ENCODE measurements at places on chromosomes 1 and 21. TPM values are rescaled to one million over a fixed set of nuclear protein-coding genes. Genes with fewer than 3 reads are reported as not detected.

Gene OR6N1
- total RNA-seq = not detected

Gene TBX19
- 1.2 TPM for total RNA-seq

Gene OLIG2
- total RNA-seq = not detected

Gene HMGCS2
- not detected for total RNA-seq

Gene FCRL3
- total RNA-seq = not detected

Gene C1QB
- total RNA-seq = not detected

Gene BSND
- total RNA-seq = not detected

Gene OR2M3
- total RNA-seq = not detected

Gene HJV
- not detected for total RNA-seq

All from smooth muscle cell of the pulmonary artery (primary cell).